ENCODE measurements at places on chromosomes 12 and 14. TPM values are rescaled to one million over a fixed set of nuclear protein-coding genes. Genes with fewer than 3 reads are reported as not detected.
A peak's percentile ranks its signal among the peaks of the same experiment; 100 is the strongest.

DNA sequence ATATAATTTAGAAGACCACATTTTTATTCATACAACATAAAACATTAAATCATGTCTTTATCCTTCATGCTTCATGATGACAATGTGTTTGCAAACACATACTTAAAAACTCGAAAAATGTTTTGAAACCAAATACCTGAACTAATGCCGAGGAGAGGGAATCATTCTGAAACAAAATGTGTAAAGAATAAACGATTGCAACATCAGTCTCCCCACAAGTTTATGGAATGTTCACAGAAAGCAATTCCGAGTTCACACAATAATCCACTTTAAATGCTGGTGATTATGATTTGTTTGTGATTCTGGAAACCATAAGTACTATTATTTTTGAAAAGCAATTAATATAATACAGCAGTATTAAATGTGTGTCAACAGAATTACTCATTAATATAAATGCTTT lies 84.5 kb upstream of the PDZRN4 start:
- H3K4me1 ChIP-seq: no peaks in the 10 kb centered on the region
- no peak overlapping the region for H3K4me3 ChIP-seq
- H3K36me3 ChIP-seq: no peaks in the 10 kb centered on the region
- DNase-seq: no peak
- no peaks in the 10 kb centered on the region for H3K27me3 ChIP-seq

- no peak for DNase-seq
- H3K4me1 ChIP-seq: no peaks in the 10 kb centered on the region
- no peak overlapping the region for H3K27ac ChIP-seq
- H3K27me3 ChIP-seq: no peaks in the 10 kb centered on the region
Measured at GRCh38 chr12:127726671-127727315, 540.2 kb upstream of the TMEM132C start.

DNA sequence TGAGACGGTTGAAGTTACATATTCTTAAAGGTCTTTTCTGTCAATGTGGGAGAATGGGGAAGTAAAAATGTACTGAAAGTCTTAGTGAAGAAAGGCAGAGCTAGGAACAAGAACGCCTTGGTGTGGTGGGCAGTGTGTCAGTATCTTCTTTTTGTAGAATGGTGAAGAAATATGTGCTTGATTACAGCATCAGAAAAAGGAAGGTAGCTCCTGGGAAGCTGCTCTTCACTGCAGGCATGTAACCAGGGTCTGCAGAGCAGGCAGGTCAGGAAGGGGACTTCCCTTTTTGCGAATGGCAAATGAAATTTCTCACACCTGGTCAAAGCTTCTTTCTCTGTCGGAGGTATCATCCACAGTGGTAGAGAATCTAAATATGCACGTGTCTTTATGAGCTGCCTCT lies 226.2 kb downstream of the ADAMTS20 start:
- H3K27ac ChIP-seq: no peak overlapping the region
- no peaks in the 10 kb centered on the region for H3K27me3 ChIP-seq

DNA sequence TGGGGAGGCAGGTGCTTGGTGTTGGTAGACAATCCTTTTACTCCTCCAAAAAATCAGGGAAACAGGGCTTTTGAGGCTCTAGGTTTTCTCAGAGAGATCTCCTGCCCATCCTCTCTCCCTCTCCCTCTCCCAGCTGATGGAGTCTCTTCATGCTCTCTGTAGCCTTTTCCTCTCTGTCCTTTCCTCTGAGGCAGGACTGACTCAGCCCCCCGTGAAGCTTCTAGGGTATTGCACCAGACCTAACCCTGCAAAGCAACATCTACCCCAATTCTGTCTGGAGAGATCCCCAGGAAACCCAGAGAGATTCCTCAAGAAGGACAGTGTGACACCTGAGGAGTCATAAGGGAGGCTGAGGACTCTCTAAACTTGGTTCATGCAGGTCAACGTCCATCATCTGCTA lies 66.4 kb downstream of the CRACR2A start:
- H3K4me3 ChIP-seq: no peak overlapping the region
- no peak overlapping the region for H3K27ac ChIP-seq
- no peak for DNase-seq
- peaks cover 9% of the 10 kb centered on the region for H3K4me1 ChIP-seq

GRCh38 chr12:91778091-91778832 lies 367.4 kb downstream of the BTG1 start:
- H3K36me3 ChIP-seq: no peaks in the 10 kb centered on the region
- H3K4me3 ChIP-seq: no peak overlapping the region
- no peaks in the 10 kb centered on the region for H3K27me3 ChIP-seq
- peak overlapping the region; percentile 89 for H3K27ac ChIP-seq
- no peak for DNase-seq

Gene CLEC1A
- not detected for total RNA-seq

DNA sequence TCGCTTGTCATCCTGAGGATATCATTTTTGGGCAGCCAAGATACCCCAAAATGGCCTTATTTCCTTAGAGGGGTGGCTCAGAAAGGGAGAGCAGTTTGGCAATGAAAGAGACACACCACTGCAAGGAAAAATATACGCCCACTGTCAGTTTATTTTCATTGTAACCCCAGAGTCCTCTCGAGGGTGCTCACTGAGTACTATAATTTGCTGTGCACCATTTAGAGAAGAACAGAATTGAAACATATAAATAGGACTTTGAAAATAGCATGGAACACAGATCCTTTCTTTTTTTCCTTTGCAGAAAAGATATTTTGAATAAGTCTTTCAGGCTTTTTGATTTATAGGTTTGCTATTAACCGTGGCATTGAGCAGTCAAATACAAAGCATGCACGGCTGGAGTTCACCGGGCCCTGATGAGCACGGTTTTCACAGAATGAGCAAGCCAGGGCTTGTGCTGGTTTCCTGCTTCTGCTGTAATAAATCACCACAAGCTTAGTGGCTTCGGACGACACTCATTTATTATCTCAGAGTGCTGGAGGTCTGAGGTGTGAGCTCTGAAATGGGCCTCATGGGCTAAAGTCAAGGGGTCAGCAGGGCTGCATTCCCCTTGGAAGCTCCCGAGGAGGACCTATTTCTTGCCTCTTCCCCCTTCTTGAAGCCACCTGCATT lies 152.3 kb downstream of the ZNF664 start:
- no peak for DNase-seq
- no peaks in the 10 kb centered on the region for H3K27me3 ChIP-seq
- no peak overlapping the region for H3K27ac ChIP-seq
- no peak overlapping the region for H3K4me3 ChIP-seq
- no peaks in the 10 kb centered on the region for H3K36me3 ChIP-seq
- peaks cover 19% of the 10 kb centered on the region for H3K4me1 ChIP-seq

Gene RPGRIP1
- not detected for total RNA-seq

DNA sequence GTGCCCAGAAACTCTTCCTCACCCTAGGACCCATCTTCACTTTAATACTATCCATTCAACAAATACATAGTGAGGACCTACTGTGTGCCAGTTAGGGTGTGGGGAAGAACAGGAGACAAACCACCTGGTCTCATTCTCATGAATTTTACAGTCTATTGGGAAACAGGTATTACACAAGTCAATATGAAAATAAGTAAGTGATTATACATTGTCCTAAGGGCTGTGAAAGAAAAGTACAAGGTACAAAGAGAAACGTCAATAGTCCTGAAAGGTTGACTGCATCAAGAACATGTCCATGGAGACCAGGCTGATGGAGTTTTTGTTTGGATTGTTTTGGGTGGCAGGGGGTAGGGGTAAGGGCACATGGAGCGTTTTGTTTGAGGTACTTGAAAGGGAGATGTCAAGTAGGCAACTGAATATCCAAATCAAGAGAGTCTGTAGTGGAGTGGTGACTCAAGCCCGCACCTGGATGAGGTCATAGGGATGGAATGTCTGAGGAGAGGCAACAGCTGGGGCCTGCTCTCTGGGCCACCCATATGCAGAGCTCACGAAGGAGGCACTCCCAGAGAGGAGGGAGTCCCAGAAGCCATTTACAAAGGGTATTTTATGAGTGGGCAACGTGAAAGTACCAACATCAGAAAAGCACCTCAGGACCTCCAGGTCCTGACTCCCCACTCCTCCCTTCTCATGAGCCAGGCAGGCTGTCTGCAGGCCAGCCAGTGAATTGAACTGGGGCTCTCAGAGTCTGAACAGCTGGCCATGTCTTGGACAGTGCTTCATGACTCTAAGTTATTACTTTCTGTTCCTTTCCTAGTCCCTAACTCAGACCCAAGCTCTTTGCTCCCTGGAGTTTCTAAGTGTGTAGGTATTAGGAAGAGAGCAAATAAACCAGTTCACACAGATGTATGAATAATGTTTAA lies 272.0 kb downstream of the ZFP36L1 start:
- peaks cover 15% of the 10 kb centered on the region for H3K36me3 ChIP-seq
- peaks cover 87% of the 10 kb centered on the region for H3K4me1 ChIP-seq
- no peaks in the 10 kb centered on the region for H3K27me3 ChIP-seq
- DNase-seq: no peak

Gene SDSL
- total RNA-seq: 3.3 TPM

- no peak overlapping the region for H3K4me3 ChIP-seq
- H3K27me3 ChIP-seq: no peaks in the 10 kb centered on the region
- no peaks in the 10 kb centered on the region for H3K4me1 ChIP-seq
Measured at GRCh38 chr12:64255249-64255648, 33.2 kb upstream of the KICS2 start.

- no peaks in the 10 kb centered on the region for H3K27me3 ChIP-seq
- H3K27ac ChIP-seq: peak overlapping the region; percentile 98
- peaks cover 83% of the 10 kb centered on the region for H3K4me1 ChIP-seq
- peak overlapping the region; percentile 96 for H3K4me3 ChIP-seq
- peaks cover 15% of the 10 kb centered on the region for H3K36me3 ChIP-seq
Measured at GRCh38 chr12:16348435-16349130, 1.1 kb downstream of the MGST1 start.

Gene SLC39A9
- total RNA-seq: 54.1 TPM

Gene P2RX2
- total RNA-seq: not detected

GRCh38 chr12:39393179-39393578 lies 49.7 kb downstream of the KIF21A start:
- H3K36me3 ChIP-seq: peaks cover 4% of the 10 kb centered on the region
- peak overlapping the region; percentile 76 for H3K27ac ChIP-seq
- H3K4me3 ChIP-seq: peak overlapping the region; percentile 65
- H3K27me3 ChIP-seq: no peaks in the 10 kb centered on the region
- H3K4me1 ChIP-seq: peaks cover 39% of the 10 kb centered on the region

- H3K27me3 ChIP-seq: peaks cover 35% of the 10 kb centered on the region
- peak overlapping the region; percentile 98 for H3K4me3 ChIP-seq
- no peak overlapping the region for H3K27ac ChIP-seq
- no peaks in the 10 kb centered on the region for H3K36me3 ChIP-seq
Measured at GRCh38 chr12:48000878-48001504, 3.3 kb downstream of the COL2A1 start.

GRCh38 chr14:60862283-60862682 lies 118.6 kb downstream of the TRMT5 start:
- H3K36me3 ChIP-seq: peaks cover 8% of the 10 kb centered on the region
- no peak for DNase-seq
- no peaks in the 10 kb centered on the region for H3K27me3 ChIP-seq
- H3K4me1 ChIP-seq: peaks cover 8% of the 10 kb centered on the region
- no peak overlapping the region for H3K27ac ChIP-seq
- H3K4me3 ChIP-seq: no peak overlapping the region

- no peak overlapping the region for H3K4me3 ChIP-seq
- peaks cover 13% of the 10 kb centered on the region for H3K4me1 ChIP-seq
- no peaks in the 10 kb centered on the region for H3K36me3 ChIP-seq
Measured at GRCh38 chr12:3046441-3047200, 30.6 kb upstream of the TSPAN9 start.

Gene PLA2G1B
- total RNA-seq: not detected

DNA sequence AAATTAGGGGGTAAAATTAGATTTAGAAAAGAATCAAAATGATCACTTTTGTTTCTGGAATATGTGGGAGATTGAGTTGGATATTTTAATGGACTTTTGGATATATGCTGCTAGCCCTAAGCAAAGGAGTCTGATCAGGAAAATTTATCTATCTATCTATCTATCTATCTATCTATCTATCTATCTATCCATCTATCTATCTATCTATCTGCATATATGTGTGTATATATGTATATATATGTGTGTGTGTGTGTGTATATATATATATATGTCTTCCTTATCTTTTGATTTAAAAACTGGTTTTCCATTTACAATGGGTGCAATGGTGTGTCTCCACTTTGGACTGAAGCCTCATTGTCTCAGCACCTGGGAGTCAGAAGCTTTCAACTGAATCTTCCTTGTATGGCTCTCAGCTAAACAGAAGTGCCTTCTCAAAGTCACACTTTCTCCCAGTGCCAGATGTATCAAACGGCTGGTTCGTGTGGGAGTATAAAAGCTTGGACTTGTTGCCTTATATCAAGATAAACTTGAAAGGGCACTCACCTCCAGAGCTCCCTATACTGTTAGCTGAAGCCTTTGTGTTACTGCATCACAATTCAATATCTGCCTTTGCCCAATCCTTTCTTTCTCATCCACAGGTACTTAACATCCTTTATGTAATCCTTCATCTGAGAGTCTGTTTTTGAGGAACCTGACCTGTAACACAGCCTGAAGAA lies 31.6 kb upstream of the CD69 start:
- H3K36me3 ChIP-seq: no peaks in the 10 kb centered on the region
- H3K4me1 ChIP-seq: no peaks in the 10 kb centered on the region
- no peaks in the 10 kb centered on the region for H3K27me3 ChIP-seq
- no peak for DNase-seq
- no peak overlapping the region for H3K27ac ChIP-seq

DNA sequence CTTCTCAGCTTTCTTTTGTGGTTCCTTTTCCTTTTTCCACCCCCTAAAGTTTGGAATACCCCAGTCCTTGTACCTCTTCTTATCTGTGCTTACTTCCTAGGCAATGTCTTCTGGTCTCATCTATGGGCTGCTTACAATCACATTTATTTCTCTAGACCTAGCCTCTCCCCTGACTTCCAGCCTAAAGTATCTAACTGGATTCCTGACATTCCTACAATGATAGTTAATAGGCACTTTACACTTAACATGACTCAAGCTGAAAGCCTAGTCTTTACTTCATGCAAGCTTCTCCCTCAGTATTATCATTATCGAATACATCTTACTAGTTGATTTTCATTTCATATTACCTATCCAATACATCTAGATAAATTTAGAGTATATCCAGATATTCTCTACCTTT lies 21.2 kb downstream of the CLECL1 start:
- no peak for DNase-seq
- no peak overlapping the region for H3K27ac ChIP-seq
- H3K4me1 ChIP-seq: no peaks in the 10 kb centered on the region
- H3K4me3 ChIP-seq: no peak overlapping the region
- H3K27me3 ChIP-seq: no peaks in the 10 kb centered on the region

- peaks cover 9% of the 10 kb centered on the region for H3K27me3 ChIP-seq
- no peak for DNase-seq
- H3K4me1 ChIP-seq: no peaks in the 10 kb centered on the region
- H3K27ac ChIP-seq: no peak overlapping the region
- H3K4me3 ChIP-seq: no peak overlapping the region
- no peaks in the 10 kb centered on the region for H3K36me3 ChIP-seq
Measured at GRCh38 chr12:13165617-13166041, 30.9 kb upstream of the EMP1 start.

GRCh38 chr14:24296341-24297157 lies 3.0 kb downstream of the DHRS1 start:
- peak overlapping the region; percentile 72 for H3K4me3 ChIP-seq
- H3K27me3 ChIP-seq: no peaks in the 10 kb centered on the region
- H3K4me1 ChIP-seq: peaks cover 32% of the 10 kb centered on the region
